Spinal cord (tissue), 10 donors: ENCODE measurements at places on chromosomes 2 and 18. TPM values are rescaled to one million over a fixed set of nuclear protein-coding genes. Genes with fewer than 3 reads are reported as not detected.

DNA sequence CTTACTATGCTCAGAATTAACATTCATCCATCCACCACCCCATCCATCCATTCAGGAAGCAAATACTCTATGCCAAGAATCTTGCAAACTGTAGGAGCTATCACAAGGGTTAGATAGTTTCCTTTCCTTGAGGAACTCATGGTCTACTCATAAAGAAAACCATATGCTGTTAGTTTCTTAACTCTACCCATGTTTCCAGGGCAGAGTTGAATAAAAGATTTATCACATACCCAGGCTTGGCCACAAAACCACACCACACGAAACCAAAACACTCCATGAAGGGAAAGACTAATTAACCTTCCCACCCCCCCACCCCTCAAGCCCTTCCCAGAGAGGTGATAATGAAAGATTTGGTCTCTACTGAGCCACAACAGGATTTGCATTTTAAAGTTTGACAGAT is 23.7 kb upstream of the MSGN1 start:
- no peak for DNase-seq

DNA sequence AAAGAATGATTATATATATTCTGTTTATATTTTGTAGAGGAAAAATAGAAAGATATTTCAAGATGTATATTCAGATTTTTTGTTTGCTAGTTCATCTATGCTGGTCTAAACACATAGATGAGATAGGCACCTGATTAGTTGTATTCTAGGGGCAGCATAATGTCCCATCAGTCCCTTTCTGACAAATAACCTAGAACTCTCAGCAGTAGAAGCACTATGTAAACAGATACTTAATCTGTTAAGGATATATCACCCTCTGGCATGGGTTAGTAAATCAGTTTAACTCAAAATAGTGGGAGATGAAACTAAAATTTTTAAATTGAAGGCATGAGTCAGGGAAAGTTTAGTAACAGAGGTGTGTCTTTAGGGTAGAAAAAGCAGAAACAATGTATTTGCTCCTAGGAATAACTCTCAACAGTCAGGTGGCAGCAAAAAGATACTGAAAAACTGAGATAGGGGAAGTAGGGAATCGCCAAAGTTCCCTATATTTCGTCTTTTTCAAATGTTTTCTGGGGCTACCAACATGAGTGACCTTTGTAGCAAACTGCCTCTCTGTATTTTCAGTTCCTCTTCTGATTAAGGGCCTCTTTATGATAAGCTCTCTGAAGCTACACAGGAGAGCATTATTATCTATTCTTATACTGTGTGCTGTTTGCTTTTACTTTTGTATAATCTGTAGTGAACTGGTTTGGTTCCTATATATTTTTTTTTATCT is 5.7 kb downstream of the PPP1R1C start:
- no peak for DNase-seq

GRCh38 chr2:240164586-240164985 is 24.1 kb upstream of the OTOS start:
- no peak for DNase-seq

- DNase-seq, result no peak
Observed at GRCh38 chr18:905948-906415, 1.3 kb downstream of the ADCYAP1 start.

- no peak for DNase-seq
Observed at GRCh38 chr18:28045176-28045810, 131.6 kb downstream of the CDH2 start.

DNA sequence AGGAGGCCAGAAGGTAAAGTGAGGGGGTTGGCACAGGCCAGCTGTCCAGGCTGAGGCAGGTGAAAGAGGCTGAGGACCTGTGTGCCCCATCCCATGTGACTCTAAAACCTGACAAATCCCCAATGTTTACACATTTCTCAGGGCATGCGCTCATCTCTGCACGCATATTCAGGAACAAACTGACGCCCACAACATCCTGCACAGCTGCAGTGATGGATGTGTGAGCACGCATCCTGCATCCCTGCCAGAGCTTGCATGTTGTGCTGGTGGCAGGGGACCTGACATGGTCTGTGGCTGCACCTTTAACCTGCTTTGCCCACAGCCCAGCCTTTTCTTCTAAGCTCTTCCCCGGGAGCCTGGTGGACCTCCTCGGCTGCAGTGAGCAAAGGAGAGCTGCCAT is 83.1 kb downstream of the FBXO15 start:
- no peak for DNase-seq

- no peak for DNase-seq
Observed at GRCh38 chr2:129758784-129759471, 220.5 kb upstream of the RAB6C start.

DNA sequence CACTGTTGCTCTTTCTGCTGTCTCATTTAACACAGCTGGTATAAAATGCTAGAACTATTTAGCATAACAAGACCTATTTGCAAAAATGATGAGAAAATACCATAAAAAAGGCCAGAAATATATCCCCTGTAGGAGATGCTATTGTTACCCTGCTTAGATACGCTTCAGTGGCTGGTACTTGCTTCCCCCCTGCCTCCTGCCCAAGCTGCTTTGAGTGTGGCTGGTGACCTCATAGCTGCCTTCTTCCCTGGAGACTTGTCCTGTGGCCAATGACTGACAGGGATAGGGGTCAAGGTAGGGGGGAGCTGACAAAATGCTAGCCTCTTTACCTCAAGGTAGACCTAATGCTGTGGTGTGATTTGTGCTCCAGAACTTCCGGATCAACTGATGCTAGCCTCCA is 150.2 kb upstream of the ZEB2 start:
- no peak for DNase-seq

- DNase-seq, result no peak
Observed at GRCh38 chr2:100451734-100452133, 18.5 kb upstream of the NMS start.

GRCh38 chr2:162915858-162916257 is 77.3 kb upstream of the KCNH7 start:
- no peak for DNase-seq

- DNase-seq, result no peak
Observed at GRCh38 chr2:239814116-239814860, 210.9 kb downstream of the NDUFA10 start.

The IL36RN gene
- polyA plus RNA-seq, result not detected

The MEIS1 gene
- 118 TPM for polyA plus RNA-seq

The DUSP2 gene
- 10.7 TPM for polyA plus RNA-seq
